Mucosa of gallbladder (tissue), 1 donor: ENCODE measurements at places on chromosomes 1 and 21.

DNA sequence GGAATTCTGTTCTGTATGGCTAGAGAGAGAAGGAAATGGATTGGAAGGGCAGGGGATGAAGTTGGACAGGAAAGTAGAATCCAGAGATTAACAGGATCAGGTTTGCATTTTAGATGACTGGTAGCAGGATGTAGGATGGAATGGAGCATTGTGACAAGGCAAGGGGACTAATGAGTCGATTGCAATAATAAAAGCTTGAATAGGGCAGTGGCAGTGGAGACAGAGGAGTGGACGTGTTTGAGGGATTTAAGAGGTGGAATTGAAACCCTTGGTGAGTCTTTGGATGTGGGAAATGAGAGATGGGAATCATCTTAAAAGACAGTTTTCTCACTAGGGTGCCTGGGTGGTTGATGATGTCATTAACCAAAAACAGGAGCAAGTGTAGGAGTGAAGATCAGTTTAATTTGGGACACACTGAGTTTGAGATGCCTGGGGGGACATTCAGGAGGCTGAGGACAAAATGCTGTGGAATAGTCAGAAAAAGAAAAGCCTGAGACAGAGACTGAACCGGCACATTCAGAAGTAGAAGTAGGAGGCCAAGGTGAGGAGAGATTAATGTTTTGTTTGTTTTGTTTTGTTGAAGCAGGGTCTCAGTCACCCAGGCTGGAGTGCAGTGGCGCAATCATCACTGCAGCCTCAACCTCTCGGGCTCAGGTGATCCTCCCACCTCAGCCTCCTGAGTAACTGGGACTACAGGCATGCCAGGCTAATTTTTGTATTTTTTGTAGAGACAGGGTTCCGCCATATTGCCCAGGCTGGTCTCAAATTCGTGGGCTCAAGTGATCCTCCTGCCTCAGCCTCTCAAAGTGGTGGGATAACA lies 29.1 kb upstream of the C1orf146 start:
- no peak for DNase-seq

DNA sequence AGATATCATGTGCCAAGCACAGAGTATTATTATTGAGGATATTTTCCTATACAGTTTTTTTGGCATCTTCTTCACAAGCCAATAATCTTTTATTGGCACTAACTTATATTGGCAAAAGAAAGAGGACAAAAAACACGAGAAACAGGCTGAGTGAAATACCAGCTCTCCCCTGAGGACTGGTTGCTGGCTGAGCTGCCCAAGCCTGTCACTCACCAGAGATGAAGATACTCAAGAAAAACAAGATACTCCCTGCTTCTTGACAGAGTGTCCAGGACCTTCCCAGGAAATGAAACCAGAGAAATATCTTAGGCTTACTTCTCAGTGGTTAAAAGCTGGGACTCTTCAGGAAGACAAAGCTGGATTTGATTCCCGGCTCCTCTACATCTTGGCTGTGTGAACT lies 35.9 kb upstream of the ATP1B1 start:
- DNase-seq = no peak

DNA sequence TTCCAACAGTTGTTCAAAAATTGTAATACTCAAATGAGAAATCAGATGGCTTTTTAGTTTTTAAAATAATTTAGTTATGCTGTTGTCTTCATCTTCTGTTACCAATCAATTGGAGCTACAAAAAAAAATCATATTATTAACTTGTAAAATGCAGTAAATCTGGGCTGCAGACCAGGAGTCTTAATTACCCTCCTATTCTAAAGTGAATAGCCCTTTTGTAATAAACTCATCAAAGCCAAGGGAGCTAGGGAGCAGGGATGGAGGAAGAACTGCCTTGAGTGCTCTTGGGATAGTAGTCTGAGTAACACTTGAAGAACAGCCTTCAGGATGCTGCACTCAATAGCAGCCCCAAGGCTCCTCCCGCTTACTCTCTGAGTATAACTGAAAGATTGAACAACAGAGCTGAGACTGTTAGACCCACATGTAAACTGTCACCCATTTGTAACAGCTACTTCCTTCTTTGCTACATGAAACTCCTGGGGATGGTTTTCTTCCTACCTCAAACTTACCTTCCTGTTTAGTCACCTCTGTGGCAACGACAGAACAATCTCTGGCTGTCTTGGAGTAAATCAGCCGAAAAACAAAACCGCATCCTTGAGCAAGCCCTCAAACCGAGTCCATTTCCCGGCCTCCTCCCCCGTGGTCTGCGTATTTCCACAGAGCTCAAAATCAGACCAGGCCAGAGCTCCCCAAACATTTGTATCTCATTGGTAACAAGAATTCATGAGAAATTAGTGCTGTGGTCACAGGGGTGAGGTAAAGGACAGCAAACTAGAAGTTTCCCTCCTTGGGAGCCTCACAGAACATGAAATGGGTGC lies 55.9 kb downstream of the CD58 start:
- DNase-seq = no peak

- DNase-seq = peak; percentile 57
Observed at GRCh38 chr1:3611170-3612019, at the start of gene MEGF6. Gene MEGF6 (minus strand): TSS chr1:3611508. CDS start chr1:3611268, 240 bp downstream.

- no peak for DNase-seq
Observed at GRCh38 chr1:209643285-209644020, 8.8 kb downstream of the LAMB3 start.

GRCh38 chr21:41902946-41903345 lies 23.8 kb upstream of the PRDM15 start:
- no peak for DNase-seq

GRCh38 chr1:204520834-204521709 lies 4.9 kb downstream of the MDM4 start:
- DNase-seq = no peak

DNA sequence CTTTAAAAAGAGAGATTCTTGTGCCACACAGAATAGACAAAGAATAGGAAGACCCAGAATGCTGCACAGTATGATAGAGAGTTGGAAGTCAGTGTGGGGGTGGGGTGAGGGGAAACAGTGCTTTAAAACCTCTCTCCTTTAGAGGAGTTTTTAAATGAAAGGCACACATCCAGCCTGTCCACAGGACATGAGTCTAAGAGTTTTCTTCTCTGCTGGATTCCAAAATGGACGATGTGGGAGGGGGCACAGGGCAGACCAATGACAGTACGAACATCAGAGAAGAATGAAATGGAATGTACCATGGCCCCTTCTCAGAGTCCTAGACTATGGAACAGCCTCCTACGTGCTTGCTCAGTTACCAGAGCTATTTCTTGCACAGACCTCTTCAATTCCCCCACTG lies 458.2 kb upstream of the DAB1 start:
- no peak for DNase-seq

DNA sequence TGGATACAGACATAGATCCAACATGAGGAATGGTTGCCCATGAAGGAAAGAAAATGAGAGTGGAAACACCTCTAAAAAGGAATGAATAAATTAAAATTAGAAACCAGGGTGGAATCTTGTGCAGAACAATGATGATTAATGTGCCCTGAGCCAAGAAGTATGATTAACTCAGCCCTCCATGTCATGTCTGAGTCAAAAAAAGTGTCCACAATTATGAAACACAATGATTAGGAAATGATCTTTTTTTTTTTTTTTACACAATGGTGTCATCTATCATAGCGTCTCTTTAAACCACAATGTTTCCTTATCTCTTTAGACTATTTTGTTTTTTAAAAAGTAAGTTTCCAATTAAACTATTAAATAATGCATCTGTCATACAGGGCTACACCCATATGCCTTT lies 78.9 kb upstream of the RAB4A start:
- no peak for DNase-seq

GRCh38 chr1:21904704-21905520 lies 32.2 kb downstream of the HSPG2 start:
- DNase-seq = peak; percentile 85

DNA sequence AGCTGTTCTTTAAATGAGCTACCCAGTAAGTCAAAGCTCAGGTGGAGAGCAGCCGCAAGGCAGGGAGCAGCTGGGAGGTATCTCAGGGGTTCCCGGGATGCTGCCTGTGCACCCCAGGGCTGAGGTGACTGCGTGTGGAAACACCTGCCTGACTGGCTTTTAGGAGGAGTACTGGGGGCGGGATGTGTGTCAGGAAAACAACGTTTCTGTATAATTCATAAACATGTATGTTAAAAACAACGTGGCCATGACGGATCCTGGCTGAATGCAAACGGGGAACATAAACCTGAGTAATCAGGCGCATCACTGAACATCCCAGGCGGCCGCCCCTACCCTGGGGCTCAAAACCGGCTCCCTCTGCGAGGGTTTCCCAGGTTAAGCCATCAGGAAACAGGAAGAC lies 1.5 kb downstream of the C1orf159 start:
- no peak for DNase-seq

DNA sequence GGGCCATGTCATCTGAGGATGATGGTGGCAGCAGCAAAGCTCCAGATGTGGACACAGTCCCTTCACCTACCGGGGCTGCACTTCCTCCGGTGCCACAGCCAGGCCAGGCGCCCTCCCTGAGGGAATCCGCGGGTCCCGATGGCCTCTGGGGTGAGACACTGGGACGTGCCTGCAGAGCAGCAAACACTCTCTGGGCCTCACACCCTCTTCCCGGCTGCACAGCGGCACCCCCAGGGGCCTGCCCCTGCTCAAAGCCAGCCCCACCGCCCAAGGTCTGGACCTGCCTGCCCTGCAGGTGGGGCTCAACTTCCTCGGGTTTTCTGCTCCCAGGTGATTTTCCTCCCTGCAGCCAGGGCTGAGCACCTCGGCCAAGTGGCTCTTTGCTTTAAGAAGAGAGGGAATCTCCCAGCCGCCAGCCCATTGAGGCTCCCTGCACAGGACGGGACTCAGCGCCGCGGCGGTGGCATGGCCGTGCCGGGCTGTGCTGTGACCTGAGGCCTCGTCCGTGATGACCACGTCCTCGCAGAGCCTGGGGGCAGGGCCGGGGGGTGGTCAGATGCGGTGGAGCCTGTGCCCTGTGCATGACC lies 21.3 kb upstream of the COL18A1 start:
- DNase-seq = no peak

DNA sequence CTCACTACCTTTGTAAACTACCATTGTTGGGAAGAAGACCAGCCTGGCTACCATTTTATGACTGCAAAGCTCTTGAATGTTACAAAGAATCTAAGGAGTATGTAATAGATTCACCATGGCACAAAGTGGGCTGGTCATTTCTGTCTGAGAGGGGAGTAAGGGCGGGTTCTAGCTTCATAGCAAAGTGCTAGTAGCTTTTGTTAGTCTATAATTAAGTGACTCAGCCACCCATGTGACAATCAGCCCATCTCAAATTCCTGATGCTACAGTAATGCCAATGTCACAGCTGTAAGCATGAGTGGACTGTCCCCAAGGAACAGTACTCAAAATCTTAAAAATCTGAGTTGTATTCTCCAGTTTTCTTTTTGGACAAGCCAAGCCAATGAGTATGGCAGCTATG lies 15.4 kb upstream of the OTUD3 start:
- no peak for DNase-seq

- no peak for DNase-seq
Observed at GRCh38 chr1:67921725-67922489, 88.6 kb upstream of the GNG12 start.
